ENCODE measurements at places on chromosomes 12 and 14.
A peak's percentile ranks its signal among the peaks of the same experiment; 100 is the strongest.

- H3K36me3 ChIP-seq: no peaks in the 10 kb centered on the region
- H3K27ac ChIP-seq: no peak overlapping the region
- no peak overlapping the region for H3K4me3 ChIP-seq
Observed at GRCh38 chr12:50613463-50613862, 108.7 kb downstream of the DIP2B start.

- no peak overlapping the region for H3K4me3 ChIP-seq
- H3K4me1 ChIP-seq: no peaks in the 10 kb centered on the region
- H3K36me3 ChIP-seq: no peaks in the 10 kb centered on the region
- H3K27ac ChIP-seq: no peak overlapping the region
Observed at GRCh38 chr12:30599608-30600007, 96.1 kb downstream of the IPO8 start.

DNA sequence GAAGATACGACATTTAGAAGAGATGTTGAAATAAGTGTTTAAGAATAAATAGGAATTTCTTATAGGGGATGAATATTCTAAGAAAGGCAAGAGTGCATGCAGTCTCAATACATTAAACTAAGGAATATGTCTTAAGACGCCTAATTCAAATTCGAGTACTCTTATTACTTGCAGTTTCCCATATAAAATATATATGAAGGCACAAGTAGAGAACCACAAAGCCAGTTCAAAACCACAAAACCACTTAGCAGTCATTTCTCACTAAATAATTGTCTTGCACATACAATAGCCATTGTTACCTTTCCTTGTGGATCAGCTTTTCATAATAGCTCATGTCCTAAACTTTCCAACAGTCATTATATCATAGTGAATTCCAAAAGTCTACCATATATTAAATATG lies 91.0 kb upstream of the MON2 start:
- H3K27me3 ChIP-seq: no peaks in the 10 kb centered on the region
- no peak overlapping the region for H3K4me3 ChIP-seq
- no peak overlapping the region for H3K27ac ChIP-seq
- H3K4me1 ChIP-seq: no peaks in the 10 kb centered on the region
- peaks cover 2% of the 10 kb centered on the region for H3K36me3 ChIP-seq

GRCh38 chr12:70319605-70320004 lies 46.5 kb upstream of the KCNMB4 start:
- H3K27ac ChIP-seq: no peak overlapping the region
- H3K36me3 ChIP-seq: peaks cover 4% of the 10 kb centered on the region
- DNase-seq: no peak
- H3K27me3 ChIP-seq: no peaks in the 10 kb centered on the region

GRCh38 chr12:104182144-104182543 lies 33.4 kb upstream of the TXNRD1 start:
- peak overlapping the region; percentile 31 for H3K27ac ChIP-seq
- H3K27me3 ChIP-seq: no peaks in the 10 kb centered on the region

- no peaks in the 10 kb centered on the region for H3K27me3 ChIP-seq
- no peak overlapping the region for H3K4me3 ChIP-seq
- H3K27ac ChIP-seq: no peak overlapping the region
- no peak for DNase-seq
- peaks cover 9% of the 10 kb centered on the region for H3K4me1 ChIP-seq
Observed at GRCh38 chr14:101737414-101738339, 23.8 kb upstream of the PPP2R5C start.

DNA sequence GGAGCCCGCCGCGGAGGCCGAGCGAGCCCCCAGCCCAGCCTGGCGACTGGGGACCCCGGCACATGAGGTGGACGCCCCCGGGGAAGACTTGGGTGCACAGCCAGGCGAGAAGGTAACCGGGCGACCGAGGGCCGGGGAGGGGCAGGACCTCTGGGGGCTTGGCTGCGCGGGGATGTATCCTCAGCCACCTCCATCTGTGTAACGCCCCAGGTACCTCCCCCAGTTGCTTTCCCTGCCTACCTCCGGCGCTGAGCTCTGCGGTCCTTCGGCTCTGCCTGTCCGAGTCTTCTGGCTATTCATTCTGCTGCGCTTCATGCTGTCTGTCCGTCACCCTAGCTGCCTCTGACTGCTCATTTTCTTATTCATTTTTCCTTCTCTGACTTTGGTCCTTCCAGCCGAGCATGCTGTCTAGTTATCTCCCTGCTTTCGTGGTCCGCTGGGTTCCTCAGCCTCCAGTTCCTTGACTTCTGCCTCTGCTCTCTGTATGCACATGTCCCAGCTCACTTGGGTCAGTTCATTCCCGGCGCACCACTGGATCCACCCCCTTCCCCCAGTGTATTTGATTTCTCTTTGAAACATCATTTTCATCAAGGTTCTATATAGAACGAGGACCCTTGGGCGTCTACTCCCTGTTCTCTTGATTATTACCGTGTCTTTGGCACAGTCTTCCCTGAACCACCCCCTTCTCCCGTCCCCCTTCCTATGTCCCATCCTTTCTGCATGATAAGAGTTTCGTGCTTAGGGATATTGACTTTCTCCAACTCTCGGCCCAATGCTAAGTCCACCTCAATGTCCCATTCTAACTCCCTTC lies 612 bp downstream of the PHC1 start:
- peak overlapping the region; percentile 76 for H3K4me3 ChIP-seq
- H3K4me1 ChIP-seq: peaks cover 8% of the 10 kb centered on the region
- DNase-seq: peak; percentile 64

DNA sequence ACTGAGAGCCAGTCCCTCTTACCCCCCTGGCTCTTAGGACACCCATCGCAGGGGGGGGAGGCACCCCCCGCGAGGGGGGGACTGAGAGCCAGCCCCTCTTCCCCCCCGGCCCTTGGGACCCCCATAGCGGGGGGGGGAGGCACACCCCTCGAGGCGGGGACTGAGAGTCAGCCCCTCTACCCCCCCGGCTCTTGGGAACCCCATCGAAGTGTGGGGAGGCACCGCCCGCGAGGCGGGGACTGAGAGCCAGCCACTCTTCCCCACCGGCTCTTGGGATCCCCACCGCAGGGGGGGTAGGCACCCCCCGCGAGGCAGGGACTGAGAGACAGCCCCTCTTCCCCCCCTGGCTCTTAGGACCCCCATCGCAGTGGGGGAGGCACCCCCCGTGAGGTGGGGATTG lies 48.8 kb downstream of the DDX11 start:
- no peak overlapping the region for H3K4me3 ChIP-seq
- H3K27ac ChIP-seq: no peak overlapping the region
- H3K36me3 ChIP-seq: no peaks in the 10 kb centered on the region
- peaks cover 12% of the 10 kb centered on the region for H3K4me1 ChIP-seq

- no peak overlapping the region for H3K4me3 ChIP-seq
- peaks cover 28% of the 10 kb centered on the region for H3K4me1 ChIP-seq
- no peak for DNase-seq
- peak overlapping the region; percentile 44 for H3K27ac ChIP-seq
- H3K27me3 ChIP-seq: no peaks in the 10 kb centered on the region
Observed at GRCh38 chr12:116635487-116635886, 76.3 kb downstream of the MAP1LC3B2 start.

DNA sequence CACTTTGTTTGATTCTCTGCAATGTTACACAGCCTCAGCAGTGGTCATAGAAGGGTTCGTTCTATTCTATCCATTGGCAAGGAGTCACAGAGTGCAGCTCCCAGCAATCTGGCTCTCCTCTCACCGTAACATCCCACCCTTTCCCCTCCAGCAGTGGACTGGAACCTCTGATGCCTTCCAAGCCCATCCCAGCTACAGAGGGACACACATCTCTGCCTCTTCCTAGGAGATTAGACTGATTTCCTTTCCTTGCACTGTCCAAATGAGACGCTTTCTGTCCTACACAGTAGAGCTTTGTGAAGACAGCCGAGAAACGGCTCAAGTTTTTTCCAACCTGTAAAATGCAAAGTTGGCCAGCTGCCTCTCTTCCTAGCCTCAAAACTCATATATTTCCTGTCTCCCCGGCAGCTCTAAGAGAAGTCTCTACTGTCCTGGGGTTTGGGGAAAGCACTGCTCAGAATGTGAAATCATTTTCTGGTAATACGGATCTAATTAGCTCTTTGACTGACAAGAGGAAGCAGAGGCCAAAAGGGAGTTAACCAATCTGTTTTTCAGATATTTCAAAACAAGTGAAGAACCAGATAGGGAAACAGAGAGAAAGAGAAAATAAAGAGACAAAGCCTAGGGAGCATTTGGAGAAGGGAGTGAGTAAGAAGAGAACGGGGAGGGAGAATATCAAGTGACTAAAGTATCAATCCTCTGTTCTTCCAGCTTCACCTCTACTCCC lies 516 bp downstream of the NINJ2 start:
- peaks cover 20% of the 10 kb centered on the region for H3K4me1 ChIP-seq
- no peak for DNase-seq
- no peaks in the 10 kb centered on the region for H3K36me3 ChIP-seq
- H3K4me3 ChIP-seq: peak overlapping the region; percentile 14
- H3K27me3 ChIP-seq: no peaks in the 10 kb centered on the region

GRCh38 chr14:74571441-74571841 lies 40.6 kb downstream of the LTBP2 start:
- no peaks in the 10 kb centered on the region for H3K27me3 ChIP-seq
- H3K4me1 ChIP-seq: peaks cover 81% of the 10 kb centered on the region
- H3K36me3 ChIP-seq: no peaks in the 10 kb centered on the region
- peak overlapping the region; percentile 7 for H3K4me3 ChIP-seq

GRCh38 chr12:56979628-56980027 lies 22.2 kb upstream of the RDH16 start:
- H3K36me3 ChIP-seq: no peaks in the 10 kb centered on the region
- no peak overlapping the region for H3K4me3 ChIP-seq
- no peaks in the 10 kb centered on the region for H3K4me1 ChIP-seq
- no peak for DNase-seq
- H3K27ac ChIP-seq: no peak overlapping the region

DNA sequence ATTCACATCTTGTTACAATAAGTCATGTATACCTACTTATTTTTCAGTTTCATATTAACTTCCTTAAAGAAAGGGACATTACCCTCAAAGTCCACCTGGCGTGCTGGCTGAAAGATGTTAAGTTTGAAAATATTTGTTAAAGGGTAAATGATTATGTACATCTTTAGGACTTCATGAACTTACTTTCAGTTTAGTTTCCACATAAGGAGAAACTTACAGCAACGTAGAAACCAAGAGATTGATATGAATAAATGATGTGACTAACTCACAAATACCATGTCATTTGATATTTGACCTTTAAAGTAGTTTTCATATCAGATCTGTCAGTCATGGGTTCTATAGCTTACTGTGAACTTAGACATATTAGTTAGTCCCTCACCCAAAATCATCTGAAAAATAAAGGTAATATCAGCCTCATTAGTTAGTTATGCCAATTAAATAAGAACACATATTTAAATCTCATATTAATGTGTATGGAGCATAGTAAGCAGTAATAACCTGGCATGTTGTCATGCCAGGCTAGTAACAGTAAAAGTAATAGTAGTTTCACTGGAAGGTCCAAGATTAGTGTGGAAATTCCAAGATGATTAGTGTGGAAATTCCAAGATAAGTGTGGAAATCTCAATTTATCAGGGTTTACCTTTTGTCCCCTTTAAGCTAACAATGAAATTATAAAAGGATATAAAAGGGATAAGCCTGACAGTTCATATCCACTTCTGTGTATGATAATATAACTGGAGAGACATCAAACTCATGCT lies 1.9 kb upstream of the CLEC2D start:
- H3K27me3 ChIP-seq: no peaks in the 10 kb centered on the region
- H3K27ac ChIP-seq: no peak overlapping the region
- DNase-seq: no peak
- peaks cover 4% of the 10 kb centered on the region for H3K4me1 ChIP-seq
- no peak overlapping the region for H3K4me3 ChIP-seq

DNA sequence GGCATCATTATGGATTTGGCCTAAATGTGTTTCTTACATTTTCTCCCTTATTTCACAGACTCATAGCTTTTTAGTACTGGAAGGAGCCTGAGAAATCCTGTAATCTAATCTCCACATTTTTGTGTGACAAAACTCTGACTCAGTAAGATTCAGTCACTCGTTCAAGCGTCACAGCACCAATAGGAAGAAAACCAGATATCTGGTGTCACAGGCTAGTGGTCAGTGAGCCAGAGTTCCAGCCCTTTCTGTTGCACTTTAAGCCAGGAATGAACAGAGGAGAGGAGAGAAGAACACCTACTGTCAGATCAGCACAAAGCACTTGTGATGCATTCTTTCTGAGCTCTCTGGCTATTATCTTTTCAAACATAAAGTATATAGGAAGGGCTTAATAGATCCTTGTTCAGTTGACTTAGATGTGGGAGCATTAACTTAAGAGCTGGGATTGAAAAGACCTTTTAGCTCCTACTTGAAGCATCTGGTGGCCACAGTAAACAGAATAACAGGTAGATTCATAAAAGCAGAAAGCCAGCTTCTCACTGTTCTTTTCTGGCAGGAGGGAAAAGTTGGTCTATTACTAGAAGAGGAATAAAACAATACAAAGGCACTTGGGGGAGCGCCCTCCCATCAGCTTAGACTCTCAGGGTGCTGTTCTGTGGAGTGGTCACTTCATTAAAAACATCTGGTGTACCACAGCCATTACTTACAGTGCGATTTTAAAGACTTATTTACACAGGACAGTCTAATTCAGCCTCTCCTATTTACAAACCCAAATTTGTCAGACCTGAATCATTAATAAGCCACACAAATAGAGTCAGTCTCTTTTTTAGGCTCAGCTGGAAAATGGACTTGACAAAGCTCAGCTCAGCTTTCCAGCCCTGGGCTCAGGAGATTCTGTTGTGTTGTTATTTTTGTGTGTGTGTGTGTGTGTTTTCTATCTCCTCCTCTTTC lies 12.2 kb upstream of the NID2 start:
- no peak overlapping the region for H3K4me3 ChIP-seq
- DNase-seq: no peak
- H3K27me3 ChIP-seq: no peaks in the 10 kb centered on the region
- no peak overlapping the region for H3K27ac ChIP-seq

DNA sequence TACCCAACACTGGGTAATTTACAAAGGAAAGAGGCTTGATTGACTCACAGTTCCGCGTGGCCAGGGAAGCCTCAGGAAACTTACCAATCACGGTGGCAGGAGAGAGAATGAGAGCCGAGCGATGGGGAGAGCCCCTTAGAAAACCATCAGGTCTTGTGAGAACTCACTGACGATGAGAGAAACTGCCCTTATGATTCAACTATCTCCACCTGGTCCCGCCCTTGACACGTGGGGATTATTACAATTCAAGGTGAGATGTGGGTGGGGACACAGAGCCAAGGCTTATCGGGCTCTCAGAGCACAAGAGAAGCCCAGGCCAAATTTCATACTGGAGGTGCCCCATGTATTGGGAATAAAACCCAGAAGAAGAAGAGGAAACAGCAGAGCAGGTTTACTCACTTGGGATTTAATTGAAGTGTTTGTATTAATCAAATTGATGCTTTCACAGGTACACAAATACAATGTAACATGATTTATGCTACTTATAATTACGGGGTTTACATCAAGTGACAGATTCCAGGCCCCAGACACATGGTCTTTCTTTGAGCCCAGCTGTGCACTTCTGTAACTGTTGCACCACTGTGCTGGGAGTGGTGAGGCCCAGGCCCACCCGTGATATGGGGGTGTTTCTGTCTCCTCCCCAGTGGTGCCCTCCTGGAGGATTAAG lies 8.2 kb upstream of the CCDC85C start:
- H3K36me3 ChIP-seq: no peaks in the 10 kb centered on the region
- no peak overlapping the region for H3K4me3 ChIP-seq
- H3K27ac ChIP-seq: no peak overlapping the region

All from lower lobe of right lung (tissue), 2 donors.